ENCODE measurements at places on chromosomes 16 and 17. TPM values are rescaled to one million over a fixed set of nuclear protein-coding genes. Genes with fewer than 3 reads are reported as not detected.

The PDILT gene
- total RNA-seq, result not detected

The ZSCAN10 gene
- not detected for total RNA-seq

The TMEM204 gene
- 8.3 TPM for total RNA-seq

The CDH3 gene
- total RNA-seq, result 0.36 TPM

The GRAP gene
- under 0.01 TPM for total RNA-seq

The CA4 gene
- total RNA-seq, result not detected

The MILR1 gene
- total RNA-seq, result 12.3 TPM

The NXPH3 gene
- total RNA-seq, result 1.8 TPM

The BRIP1 gene
- total RNA-seq, result 5.9 TPM

The NETO2 gene
- total RNA-seq, result 3.5 TPM

The TMED6 gene
- total RNA-seq, result 0.72 TPM

The VPS9D1 gene
- total RNA-seq, result 13.3 TPM

Measured in osteoblast (primary cell).